ENCODE measurements at places on chromosomes 5 and 9.

GRCh38 chr5:18736051-18736398 is 1101.8 kb downstream of the TAF11L14 start:
- no peak for DNase-seq

DNA sequence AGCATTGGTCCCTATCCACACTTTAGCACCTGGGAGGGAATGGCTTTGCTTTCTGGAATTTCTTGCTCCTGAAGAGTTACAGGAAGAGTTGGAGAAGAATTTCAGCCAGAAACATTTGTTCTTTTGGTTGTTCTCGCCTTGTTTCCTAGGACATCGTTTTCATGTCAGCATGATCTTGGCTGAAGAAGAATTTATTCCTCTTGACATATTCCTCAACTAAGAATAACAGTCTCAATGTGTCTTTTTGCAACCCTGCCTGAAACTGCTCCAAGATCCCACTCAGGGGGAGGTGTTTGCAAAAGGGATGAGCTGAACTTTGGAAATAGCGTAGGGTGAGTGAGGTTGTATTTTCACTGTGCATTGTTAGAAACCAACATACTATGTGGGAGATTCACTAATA is 26.1 kb downstream of the MAMDC2 start:
- DNase-seq = no peak

GRCh38 chr5:75286211-75286773 is 49.6 kb upstream of the ANKRD31 start:
- DNase-seq = no peak

DNA sequence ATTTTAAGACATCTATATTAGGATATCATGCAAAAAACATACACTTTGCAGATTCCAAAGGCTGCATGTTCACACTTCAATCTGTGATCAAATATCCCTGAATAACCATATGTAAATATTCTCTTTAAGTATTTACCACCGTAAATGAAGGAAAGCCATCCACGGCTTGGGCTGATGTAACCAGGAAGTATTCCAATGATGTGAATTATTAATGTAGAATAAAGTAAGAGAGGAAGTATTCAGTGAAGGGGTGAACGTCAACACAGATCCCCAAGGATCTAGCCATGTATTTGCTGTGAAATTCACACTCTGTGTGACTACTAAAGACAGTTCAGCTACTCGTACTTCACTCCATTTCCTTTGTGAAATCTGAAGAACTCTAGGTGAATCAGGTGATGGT is 75.2 kb downstream of the CDH6 start:
- no peak for DNase-seq

DNA sequence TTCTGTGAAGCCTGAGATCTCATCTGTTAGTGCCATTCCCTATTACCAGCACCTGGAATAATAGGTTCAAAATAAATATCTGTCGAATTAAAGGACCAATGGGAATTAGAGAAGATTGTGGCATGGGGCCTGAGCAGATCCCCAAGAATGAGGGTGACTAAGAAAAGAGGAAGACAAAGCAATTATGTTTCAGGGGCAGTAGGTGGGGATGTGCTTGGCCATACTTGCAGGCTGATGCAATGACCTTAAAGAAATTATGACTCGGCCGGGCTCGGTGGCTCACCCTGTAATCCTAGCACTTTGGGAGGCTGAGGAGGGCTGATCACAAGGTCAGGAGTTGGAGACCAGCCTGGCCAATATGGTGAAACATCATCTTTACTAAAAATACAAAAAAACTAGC is 562.8 kb downstream of the PTPRD start:
- DNase-seq = no peak

GRCh38 chr9:107721705-107722245 is 232.2 kb upstream of the KLF4 start:
- DNase-seq = no peak

- DNase-seq = no peak
Measured at GRCh38 chr5:132298298-132299212, 4.4 kb downstream of the SLC22A4 start.

DNA sequence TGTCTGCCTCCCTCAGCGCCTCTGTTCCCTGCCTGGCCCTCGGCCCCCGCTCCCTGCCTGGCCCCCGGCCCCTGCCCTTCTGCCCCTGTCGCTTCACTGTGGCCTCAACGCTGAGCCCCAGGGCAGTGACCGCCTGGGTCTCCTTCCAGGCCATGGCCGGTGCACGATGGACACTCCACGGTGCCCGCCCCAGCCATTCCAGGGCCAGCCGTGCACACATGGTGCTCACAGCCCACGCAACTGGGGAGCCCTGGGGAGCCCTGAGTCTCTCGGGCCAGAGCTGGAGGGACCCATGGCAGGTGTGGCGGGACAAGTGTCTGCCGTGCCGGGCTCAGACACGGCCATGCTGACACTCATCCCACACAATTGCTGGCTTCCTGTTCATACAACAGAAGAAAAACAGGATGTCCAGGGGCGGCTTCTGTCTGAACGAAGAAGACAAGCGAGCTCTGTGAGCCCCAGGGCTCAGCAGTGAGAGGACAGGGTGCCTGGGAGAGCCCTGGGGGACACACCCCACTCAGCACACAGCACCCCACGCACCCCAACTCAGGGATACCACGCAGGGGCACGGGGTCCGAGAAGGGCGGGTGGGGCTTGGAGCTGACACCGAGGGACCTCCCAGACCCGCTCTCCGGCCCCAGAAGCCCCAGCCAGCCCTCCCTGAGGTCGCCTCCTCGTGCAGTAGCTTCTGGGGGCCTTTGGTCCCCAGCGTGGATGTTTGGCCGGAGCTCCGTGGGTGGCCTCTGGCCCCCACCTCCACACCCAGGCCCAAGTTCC is 35.7 kb downstream of the EXD3 start:
- no peak for DNase-seq

GRCh38 chr9:128903079-128903461 is 17.7 kb upstream of the PHYHD1 start:
- no peak for DNase-seq

DNA sequence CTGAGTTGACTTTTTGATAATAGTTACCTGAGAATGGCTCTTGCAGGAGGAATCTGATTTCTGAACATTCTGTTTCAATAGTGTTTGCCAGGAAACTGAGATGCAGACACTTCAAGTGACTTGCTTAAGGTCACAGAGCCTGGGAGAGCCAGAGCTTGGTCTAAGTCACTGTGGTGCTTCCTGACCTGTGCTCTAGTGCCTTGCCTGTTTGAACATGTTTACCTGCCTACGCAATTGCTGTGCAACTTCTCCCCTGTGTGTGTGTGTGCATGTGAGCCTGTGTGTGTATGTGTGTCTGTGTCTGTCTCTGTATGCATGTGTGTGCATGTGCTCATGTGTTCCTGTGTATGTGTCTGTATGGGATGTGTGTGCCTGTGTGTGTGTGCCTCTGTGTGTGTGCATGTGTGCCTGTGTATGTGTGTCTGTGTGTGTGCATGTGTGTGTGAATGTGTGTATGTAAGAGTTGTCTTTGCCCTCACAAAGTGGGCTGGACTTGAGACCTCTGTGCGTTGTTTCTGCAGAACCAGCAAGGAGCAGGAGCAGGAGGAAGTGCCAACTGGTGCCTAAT is 185.8 kb downstream of the GADD45G start:
- no peak for DNase-seq

DNA sequence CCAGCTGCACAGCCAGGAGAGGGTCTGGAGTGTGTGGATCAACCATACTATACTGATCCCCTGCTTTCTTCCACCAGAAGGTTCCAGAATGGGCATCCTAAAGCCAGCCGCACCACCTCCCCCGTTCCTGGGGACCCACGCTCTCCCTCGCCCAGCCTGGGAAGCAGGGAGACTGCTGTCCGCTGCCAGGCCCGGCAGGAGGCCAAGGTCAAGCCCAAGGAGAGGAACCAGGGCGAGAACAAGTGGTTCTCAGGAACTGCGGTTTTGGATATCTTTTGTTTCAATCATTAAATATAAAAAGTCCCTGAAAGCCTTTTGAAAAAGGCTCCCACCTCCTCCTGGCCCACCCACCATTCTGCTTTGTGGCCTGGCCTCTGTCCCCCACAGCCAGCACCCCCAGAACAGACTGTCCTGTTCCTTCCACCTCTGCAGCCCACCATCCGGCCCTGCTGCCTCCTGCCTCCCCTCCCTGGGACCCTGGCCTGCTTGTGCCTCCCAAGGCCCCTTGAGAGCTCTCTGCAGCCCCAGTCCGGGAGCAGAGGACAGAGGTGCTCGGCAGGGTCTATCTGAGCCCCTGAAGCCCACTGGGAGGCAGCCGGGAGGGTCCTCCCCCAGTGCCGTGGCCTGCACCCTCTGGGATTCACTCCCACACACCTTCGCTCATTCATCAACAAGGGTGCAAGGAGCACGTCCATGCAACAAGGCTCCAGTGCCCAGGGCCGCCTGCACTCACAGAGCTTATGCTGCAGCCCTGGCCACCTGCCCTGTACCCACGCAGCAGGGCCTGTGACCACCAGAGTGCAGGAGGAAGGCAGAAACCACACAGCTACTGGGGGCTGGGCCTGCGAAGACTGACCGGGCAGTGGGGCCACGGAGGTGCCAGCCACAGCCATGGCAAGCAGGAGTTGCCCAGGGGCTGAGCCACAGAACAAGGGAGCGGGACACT is 614 bp upstream of the LCN6 start:
- DNase-seq = no peak

DNA sequence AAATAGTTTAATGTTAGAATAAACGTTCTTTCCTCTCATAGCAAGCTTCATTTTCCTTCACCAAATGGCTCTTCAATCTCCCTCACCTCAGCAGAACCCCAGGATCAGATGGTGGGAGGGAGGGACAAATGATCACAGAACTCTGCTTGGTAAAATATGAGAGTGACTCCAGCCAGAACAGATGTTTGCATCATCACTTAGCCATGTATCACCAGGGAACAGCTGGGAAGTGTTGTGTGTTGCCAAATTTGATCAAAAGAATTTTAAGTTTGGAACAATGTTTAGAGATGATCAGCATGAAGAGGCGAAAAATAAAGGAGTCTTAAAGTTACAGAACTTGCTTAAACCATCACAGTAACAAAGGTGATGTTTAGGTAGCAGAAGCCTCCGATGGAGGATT is 115.7 kb downstream of the FRMD3 start:
- no peak for DNase-seq

GRCh38 chr5:164708831-164709230 is 1203.4 kb downstream of the MAT2B start:
- no peak for DNase-seq

- no peak for DNase-seq
Measured at GRCh38 chr9:20805766-20806165, 121.7 kb downstream of the FOCAD start.

- DNase-seq = no peak
Measured at GRCh38 chr9:6829536-6829935, 71.8 kb downstream of the KDM4C start.

DNA sequence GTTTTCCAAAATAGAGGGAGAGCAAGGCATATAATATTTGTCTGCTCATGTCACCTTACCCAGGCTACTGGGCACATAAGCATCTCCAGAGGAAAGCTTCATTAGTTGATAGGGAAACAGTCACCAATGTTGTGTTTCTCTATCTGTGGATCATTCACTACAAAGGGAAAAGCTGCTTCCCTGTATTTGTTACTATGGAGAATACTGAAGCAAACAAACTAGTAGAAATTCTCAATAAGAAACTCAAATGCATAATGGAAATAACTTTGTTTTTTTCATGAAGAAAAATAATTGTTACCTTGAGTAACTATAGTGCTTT is 138.2 kb downstream of the PCSK1 start:
- no peak for DNase-seq

DNA sequence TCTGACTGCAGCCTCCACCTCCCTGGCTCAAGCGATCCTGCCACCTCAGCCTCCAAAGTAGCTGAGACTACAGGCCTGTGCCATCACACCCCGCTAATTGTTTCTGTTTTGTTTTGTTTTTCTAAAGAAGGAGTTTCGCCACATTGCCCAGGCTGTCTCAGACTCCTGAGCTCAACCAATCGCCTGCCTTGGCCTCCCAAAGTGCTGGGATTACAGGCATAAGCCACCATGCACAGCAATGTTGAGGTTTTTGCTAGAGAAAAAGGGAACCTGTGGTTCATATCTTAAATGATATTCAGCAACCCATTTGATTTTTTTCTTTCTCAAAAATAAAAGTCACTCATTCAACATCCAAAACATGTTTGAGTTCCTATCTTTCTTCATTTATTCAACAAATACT is 20.4 kb upstream of the DELE1 start:
- DNase-seq = no peak

DNA sequence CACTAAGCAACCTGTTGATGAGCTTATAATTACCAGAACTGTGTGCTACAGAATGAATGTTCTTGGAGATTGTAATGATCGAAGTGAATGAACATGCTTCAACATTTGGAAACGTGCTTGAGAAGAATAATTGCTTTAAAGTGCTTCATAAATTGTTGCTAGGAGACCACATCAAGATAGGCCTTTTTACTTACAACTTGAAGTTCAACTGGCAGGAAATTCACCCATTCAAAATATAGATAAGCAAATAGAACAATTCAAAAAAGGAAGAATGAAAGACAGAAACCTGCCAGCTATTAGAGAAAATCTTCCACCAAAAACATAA is 38.0 kb upstream of the SLC44A1 start:
- no peak for DNase-seq

DNA sequence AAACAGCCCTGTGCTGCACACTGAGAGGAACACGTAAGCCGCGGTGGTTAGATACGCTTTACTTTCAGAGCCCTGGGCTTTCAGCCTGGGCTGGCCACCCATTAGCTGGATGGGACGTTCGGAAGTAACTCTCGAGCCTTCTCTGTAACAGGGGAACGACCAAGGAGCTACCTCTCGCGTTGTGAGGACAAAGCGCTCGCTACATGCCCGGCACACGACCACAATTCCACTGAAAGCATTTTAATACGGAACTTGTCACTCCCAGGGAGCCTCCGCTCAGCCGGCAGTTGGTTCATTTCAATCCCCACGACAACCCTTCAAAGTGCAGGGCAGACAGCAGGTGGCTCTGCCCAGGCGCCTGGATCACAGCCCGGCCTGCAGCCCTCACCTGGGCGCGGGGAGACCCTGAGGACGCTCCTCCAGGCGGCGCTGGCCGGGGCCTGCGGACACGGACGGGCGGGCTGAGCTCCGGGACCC is 368 bp downstream of the SURF1 start:
- DNase-seq = no peak

- DNase-seq = no peak
Measured at GRCh38 chr9:125507226-125507625, 199.8 kb downstream of the MAPKAP1 start.

- peak; percentile 30 for DNase-seq
Measured at GRCh38 chr5:101678481-101679193, 617.4 kb downstream of the SLCO4C1 start.

GRCh38 chr9:125410522-125410894 is 148.9 kb downstream of the GAPVD1 start:
- DNase-seq = no peak

Measured in CMK (cell line).